ENCODE measurements at places on chromosomes 11 and 22.
A peak's percentile ranks its signal among the peaks of the same experiment; 100 is the strongest.

DNA sequence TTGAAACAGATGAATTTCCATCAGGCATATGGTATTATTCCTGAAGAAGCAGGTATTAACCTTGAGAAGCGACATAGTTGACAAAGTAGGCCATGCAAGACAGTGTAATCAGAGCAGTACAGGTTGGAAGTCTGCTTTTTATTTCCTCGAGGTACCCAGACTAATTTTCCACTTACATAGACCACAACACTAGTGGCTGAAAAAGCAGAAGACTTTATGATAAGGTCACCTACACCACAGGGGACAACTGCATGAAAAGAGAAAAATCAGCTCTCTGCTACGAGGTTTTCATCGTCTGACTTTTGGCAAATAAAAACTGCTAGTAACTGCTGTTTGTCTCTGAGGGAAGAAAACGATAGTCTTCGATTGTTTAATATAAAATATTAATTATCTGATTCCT, 77.5 kb downstream of the CNTN5 start:
- no peak for DNase-seq

DNA sequence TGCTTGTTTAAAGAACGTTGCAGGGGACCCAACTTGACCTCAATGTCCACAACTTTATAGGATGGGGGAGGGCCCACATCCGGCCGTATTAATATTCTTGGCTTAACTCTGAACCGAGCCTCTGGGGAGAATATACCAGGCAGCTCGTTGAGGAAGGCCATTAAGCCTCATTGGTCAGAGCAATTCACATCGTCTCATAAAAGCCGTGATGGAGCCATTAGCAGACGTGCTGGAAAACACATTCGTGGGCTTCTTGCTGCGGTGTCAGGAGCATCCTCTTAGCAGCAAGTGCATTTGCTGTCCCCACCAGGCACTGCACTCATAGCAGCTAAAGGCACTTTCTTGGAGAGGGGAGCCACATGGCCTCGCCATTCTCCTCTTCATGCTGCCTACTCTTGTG, 14.9 kb downstream of the DSCAML1 start:
- no peak for DNase-seq

DNA sequence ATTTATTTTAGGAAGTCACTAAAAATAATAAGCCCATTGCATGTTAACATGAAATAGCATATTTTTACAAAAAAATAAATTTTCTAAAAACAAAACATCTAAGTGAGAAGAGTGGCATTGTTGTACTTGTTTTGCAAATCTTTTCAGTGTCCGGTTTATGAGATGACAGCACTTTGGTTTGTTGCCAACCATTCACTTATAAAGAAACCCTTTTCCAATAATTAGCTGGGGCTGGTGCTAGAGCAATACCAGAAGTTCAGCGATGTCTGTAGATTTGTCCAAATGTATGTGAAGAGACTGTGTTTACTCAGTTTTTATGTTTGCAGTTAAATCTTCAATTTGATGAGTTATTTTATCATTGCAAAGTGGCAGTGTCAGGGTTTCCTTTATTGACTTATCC, 22.1 kb upstream of the KRTAP5-7 start:
- no peak for DNase-seq

- DNase-seq = peak; percentile 37
Measured at GRCh38 chr22:46576556-46577367, 39.3 kb upstream of the CELSR1 start.

GRCh38 chr22:46744581-46744980, 6.5 kb upstream of the CERK start:
- DNase-seq = no peak

DNA sequence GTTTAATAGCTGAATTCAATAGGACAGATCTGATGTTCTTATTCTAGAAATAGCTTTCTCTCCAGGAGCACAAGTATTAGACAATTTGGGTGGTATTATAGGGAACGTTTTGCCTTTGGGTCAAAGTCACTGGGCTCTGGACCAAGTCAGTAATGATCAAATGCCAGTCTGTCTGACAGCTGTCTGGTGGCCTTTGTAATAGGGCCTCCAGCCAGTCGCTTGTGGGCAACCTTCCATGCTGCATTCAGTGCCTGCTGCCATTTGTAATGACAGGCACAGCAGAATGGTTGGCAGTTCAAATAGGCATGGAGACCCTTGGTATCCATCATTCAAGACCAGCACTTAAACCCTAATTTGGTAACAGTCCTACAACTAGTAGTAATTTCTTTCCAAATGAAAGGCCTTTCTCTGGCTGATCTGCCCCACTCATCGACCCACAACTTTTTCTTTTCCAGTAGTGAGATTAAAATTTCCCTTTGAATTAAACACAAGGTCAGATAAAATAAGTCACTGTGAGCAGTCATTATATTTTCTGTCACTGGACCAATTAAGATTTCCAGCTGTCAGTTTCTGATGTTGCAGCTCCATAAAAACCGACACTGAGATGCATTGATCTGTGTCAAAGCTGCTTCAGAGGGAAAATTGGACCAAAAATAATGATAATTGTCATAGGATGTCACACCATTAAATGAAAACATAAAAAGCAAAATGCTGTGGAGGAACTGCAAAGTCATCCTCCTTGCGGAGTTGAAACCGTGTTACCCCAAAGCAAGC, 1038.1 kb downstream of the LRRC4C start:
- no peak for DNase-seq

DNA sequence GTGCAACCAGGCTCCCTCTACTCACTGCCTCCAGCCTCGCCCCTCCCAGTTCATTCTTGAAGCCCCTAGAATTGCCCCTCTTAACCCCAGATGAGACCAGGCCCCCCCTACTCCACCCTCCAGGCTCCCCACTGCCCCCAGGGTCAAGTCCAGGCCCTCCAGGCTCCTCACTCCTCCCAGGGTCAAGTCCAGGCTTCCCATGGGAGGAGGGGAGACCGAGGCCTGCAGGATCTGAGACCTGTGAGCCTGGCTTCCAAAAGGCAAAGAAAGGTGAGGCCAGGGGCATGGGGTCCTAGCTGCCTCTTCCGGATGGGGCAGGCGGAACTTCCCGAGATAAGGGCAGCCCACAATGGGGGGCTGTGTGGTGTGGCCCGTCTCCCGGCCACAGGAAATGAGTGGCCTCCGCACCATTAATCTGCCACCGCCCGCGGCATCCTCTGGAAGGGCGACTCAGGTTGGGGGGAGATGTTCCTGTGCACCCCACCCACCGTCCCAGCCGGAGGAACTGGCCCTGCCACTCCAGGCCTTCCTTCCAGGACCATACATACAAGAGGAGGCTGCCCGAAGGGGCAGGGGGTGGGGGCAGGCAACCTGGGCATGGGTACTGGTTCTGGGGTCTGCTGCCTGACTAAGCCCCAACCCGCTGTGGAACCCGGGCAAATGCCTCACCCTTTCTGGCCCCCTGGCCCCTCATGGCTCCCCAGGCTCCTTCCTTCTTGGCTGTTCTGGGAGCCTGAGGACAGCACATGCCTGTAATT, 35.1 kb upstream of the WNT11 start:
- no peak for DNase-seq

- DNase-seq = no peak
Measured at GRCh38 chr22:27842201-27842600, 40.6 kb upstream of the MN1 start.

GRCh38 chr22:19446603-19447329, 745 bp downstream of the C22orf39 start:
- DNase-seq = no peak

DNA sequence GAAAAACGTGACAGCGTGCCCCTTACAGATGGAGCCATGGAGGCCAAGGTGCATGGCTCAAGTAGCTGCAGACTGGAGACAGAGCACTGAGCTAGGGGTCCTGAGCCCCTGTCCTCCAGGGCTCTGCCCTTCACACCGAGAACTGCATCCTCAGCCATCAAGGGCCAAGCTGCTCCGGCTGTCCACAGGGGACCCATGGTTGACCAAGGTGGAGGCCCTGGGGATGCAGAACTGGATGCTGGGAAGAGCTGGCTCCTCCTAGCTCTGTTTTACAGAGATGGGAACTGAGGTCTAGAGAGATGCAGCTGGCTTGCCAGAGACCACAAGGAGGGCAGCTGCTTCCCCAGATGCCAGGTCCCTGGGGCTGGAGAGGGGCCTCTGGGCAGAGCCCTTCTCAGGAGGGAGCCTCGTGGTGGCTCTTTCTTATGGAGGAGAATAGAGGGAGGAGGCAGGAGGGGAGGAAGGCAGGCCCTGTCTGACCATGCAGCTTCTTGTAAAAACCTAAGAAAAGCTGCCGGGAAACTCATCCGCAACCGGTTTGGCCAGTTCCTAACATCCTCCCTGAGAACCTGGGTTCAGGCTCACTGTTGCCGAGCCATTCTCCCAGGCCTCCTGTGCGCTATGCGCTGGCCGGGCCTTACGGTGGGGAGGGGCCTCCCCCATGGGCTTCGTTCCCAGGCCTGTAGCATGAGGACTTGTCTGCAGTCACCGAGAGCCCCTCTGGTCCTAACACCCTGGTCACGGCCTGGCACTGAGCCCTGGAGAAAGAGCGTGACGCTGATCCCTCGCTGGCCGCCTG, 80.6 kb downstream of the WNT7B start:
- DNase-seq = no peak

GRCh38 chr11:130125638-130126037, 33.9 kb upstream of the ST14 start:
- DNase-seq = no peak

- DNase-seq = no peak
Measured at GRCh38 chr11:33001281-33001680, 14.4 kb upstream of the DEPDC7 start.

DNA sequence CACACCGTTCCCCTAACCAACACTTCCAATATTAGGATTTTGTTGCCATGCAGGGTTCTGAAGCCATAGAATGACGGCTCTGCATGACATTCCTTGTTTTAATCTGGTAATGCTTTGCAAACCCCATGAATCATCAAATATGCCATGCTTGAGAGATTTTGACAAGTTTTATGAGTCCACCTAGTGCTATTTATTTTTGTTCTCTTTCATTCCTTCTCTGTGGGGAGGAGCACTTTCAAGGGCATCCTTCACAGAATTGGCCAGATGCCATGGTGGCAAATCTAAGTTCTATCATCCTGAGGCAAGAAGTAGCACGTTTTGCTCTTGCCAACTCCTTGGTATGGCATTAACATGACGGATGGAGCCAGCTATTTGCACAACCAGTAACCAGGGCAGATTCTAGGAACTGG, 268.4 kb downstream of the FAM76B start:
- no peak for DNase-seq

- no peak for DNase-seq
Measured at GRCh38 chr11:103586756-103587155, 449.7 kb upstream of the DDI1 start.

DNA sequence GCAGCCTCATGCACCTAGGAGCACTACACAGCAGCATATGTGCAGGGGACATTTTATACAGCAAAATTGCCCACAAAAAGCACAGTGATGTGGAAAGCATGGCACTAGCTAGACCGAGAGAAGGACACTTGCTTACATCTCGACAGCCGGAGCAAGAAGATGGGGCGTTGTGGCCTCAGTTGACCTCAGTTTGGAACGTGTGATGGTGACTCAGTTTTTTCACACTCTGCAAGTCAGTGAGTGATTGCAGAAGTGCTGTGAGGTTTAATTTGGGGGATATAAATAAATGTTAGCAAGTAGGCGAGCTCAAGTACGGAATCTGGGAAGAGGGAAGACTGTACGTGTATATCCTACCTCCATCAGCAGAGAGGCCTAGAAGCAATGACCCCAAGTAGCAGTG, 23.3 kb downstream of the LRP5 start:
- DNase-seq = no peak

DNA sequence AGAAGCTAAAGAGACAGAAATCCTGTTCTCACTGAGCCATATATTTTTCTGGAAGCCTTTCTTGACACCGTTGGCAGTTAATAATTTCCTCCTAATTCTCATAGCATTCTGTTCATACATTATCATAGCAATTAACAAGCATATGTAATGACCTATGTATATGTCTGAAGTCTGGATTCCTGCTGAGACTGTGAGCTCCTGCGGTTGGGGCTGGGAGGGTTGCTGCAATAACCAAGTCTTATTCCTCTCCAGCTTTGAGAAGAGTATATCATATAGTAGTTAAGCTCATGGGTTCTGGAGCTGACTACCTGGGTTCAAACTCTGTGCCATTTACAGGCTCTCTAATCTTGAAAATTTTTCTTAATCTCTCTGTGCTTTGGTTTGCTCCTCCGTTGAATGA, 175.2 kb downstream of the MAML2 start:
- DNase-seq = no peak

DNA sequence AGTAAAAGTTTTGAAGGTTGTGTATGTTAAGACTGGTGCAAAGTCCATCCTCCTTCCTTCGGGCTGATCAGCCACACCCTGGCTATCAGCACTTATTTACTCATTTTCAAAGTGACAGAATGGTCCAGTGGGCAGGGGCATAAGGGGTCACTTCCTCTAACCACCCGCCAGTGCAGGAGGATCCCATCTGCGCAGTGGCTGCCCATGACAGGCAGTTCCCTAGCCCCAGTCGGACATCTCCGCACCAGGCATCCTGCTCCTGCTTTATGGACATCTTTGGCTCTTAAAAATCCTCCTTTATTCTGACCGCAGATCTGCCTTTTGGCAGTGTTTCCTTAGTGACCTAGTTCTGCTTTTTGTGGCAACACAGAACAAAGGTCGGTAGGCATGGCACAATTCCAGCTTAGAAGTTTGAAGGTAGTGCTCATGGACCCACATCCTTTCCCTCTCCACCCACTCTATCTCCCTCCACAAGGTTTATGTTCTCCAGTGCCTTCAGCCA, 55.9 kb downstream of the BMAL1 start:
- no peak for DNase-seq

DNA sequence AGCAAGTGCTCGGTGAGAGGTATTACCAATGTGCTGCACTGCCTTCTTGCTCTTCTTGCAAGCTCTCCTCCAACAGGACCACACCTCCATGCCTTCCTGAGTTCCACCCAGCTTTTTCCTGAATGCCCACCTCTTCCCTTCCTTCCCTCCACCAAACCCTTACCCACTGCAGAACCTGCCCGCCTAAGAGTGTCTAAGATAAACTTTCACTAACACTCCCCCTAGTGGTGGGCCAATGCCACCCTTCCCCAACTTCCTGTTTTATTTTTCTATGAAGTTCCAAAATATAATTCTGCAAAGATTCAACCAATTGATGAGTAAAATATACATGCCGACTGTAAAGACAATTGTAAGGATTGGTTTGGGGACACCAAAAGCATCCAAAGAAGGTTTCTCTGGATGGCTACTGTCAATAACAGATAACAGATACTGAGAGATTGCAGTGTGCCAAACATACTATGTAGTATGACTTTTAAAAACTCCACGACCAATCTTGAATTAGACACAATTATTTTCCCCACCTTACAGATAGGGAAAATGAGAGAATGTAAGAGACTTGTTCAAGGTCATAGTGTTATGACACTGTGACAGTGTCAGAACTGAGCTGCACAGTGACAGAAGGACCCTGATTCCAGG, 38.6 kb upstream of the BMAL1 start:
- peak; percentile 4 for DNase-seq
